ENCODE measurements at places on chromosomes 7 and 10. TPM values are rescaled to one million over a fixed set of nuclear protein-coding genes. Genes with fewer than 3 reads are reported as not detected.

The DPY19L1 gene
- 35.8 TPM for total RNA-seq

GRCh38 chr7:134891696-134892678 lies 94.3 kb upstream of the AGBL3 start:
- no peak for DNase-seq

The SPDYE17 gene
- not detected for total RNA-seq

DNA sequence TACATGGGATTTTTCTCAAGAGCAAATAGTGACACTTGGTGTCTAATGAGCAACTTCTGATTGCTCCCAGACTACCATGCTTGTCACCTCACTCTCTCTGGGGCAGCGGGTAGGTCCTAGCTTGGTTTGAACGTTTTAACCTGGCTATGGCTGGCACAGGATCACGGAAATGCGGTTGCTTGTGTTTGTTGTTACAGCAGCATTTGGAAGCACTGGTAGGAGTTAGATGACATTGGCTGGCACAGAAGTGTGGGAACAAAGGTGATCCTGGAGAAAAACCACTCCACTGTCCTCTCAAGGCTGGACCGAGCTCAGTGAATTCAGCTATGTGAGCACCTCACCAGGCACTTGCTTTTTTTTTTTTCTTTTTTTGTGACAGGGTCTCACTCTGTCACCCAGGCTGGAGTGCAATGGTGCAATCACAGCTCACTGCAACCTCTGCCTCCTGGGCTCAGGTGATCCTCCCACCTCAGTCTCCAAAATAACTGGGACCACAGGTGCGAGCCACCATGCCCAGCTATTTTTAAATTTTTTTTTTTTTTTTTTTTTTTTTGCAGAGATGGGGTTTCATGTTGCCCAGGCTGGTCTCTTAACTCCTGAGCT lies 3.5 kb upstream of the PFKFB3 start:
- no peak for DNase-seq

DNA sequence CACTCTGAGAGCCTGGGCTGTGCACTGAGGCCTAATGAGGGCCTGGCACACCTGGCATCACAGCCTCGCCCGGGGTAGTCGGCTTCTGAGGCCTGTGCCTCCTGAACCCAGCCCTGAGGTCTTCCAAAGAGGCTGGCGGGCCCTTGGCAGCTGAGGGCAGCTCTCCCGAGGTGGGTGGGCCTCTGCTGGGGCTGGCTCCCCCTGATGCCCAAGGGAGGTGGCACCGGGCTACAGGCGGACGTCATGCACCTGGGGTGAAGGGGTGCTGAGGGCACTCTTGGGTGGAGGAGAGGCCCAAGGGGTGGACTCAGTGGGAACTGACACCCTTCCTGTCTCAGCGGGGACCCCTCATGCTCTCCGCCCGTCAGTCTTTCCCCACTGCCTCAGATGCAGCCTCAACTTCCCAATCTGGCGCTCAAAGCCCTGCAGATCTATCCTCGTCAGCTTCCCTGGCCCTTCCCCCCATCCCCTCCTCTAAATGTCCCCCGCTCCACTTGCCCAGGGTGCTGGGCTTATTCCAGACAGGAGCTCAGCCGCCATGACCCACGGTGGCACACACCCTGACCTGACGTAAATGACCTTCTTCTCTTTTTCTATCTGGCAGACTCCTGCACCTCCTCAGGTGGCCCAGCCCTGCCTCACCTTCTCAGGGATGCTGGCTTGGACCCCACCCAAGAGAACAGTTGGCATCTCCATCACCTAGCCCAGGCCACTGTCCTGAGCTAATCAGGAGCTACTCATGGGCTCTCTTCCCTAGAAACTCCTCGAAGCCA lies 38.2 kb downstream of the MYL10 start:
- DNase-seq: no peak

- peak; percentile 57 for DNase-seq
Measured at GRCh38 chr10:121680879-121681655, 82.8 kb upstream of the FGFR2 start.

DNA sequence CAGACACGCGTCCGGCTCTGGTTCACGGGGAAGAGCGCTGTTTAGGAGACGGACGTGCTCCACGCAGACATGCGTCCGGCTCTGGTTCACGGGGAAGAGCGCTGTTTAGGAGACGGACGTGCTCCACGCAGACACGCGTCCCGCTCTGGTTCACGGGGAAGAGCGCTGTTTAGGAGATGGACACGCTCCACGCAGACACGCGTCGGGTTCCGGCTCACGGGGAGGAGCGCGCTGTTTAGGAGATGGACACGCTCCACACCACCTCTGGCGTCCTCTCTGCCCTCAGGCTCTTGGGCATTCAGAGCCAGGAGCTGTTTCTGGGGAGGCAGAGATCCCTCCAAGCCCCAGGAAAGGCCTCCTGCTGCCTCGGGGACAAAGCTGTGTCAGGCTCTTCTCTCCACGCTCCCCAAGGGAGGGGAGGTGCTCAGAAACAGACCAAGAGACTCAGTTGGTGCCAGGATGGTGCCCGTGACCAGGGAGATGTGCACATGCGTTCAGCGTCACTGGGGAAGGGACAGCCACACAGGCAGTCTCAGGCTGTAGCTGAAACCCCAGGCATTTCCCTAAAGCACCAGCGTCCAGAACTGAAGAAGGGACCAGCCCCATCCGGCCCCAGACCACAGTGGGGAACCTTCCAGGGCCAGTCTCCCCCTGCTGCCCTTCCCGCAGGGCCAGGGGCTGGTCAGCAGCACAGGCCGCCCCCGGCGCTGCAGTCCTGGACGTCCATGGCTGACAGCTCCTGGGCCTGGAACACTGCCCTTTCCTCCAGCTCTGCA lies 175.6 kb downstream of the ELFN1 start:
- DNase-seq: peak; percentile 45

DNA sequence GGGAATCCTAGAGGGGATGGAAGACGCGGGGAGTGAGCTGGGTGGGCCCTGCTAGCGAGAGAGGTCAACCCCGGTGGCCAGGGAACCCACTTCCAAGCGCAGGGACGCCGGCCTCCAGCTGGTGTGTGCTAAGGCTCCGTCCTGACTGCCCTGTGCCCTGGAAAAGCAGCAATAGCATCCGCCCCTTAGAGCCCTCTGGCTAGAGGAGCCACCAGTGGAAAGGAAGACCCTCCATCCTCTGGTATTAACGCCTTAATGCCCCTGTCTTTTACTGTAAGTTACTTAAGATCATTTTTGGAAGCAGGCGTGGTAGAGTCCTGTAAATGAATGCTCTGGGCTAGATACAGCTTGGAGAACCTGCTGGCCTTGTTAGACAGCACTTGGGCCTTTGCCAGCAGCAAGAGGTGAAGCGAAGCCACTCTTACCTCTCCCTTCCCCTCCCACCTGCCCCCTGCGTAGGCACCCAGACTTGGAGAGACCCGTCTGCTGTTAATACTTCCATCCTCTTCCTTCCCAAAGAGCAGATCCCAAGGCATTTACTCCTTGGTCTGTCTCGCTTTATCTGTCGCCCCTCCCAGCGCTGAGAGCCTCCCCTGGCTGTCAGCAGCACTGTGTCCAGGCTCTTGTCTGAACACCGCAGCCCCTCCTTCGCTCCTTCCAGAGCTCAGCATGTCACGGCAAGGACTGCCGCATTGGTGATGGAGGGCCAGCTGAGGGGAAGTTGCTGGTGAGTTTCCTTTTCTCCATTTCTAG lies 4.6 kb downstream of the REPIN1 start:
- DNase-seq: peak; percentile 49

- DNase-seq: peak; percentile 91
Measured at GRCh38 chr7:36473454-36474282, 84.0 kb downstream of the ANLN start.

The DRGX gene
- not detected for total RNA-seq

DNA sequence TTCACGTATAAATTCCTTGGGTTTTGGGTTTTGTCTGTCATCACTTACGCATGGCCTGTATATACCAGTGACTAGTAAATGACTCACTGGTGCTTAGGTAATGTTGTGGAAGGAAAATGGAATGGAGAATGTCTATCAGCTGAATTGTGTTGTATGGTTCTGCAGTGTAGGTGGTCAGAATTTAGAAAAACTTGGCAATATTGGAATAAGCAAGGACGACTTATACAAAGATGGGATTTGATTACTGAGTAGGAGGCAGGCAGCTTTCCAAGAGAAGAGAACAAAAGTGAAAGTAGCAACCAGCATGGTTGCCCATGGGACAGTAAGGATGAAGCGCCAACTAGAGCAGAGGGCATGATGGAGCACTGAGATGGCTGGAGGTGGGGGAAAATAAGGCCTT lies 168.6 kb upstream of the CSTF2T start:
- no peak for DNase-seq

The CPA1 gene
- total RNA-seq: not detected

DNA sequence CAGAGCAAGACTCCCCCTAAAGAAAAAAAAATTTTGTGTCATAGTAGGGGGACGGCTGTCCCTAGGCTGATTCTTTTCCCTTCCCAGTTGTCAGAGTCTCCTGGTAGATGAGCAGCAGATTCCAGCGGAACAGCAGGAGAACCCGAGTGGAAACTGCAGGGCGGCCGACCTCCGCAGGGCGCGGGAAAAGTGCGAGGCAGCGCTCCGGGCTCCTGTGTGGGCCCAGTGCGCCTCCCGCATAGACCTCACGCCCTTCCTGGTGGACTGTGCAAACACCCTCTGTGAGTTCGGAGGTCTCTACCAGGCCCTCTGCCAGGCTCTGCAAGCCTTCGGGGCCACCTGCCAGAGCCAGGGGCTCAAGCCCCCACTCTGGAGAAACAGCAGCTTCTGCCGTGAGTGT lies 46.0 kb downstream of the ZAN start:
- DNase-seq: no peak

The VOPP1 gene
- total RNA-seq: 53.6 TPM

The MUC12 gene
- total RNA-seq: 5.9 TPM

The ENO4 gene
- 1.1 TPM for total RNA-seq

GRCh38 chr10:125015356-125015944 lies 73.5 kb downstream of the ZRANB1 start:
- no peak for DNase-seq

- DNase-seq: no peak
Measured at GRCh38 chr7:36736090-36736898, 12.0 kb upstream of the AOAH start.

DNA sequence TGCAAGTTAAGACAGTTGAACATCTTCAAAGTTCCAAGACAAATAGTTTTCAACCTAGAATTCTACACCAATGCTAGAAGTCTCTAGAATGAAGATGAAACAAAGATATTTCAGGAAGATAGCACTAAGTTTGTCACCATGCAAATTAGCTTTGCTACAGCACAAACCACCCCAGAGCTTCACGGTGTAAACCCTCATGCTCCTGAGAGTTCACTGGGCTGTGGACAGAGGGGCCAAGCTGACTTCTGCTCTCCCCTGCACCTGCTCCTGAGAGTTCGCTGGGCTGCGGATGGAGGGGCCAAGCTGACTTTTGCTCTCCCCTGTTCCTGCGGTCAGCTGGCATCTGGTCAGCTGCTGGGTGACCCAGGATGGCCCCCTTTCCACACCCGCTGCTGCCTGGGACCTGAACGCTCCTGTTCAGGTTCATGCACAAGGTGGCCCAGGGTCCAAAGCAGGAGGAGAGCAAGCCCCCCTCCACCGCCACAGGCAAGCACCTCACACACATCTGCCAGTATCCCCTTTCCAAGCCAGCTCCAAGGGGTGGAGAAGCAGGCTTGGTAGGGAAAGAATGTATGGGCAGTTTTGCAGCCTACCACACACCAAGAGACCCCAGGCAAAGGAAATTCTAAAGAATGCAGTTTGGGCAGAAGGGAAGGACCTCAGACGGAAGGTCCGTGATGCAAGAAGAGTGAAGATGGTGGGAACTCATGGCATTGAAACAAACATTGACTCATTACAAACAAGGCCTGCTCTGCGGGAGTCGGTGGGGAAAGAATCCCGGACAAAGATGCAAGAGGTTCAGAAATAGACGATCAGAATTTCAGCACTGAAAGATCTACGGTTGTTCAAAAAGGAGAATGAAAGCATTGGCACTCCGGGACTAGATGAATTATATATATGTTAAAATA lies 137.8 kb upstream of the PPP2R2D start:
- DNase-seq: no peak

DNA sequence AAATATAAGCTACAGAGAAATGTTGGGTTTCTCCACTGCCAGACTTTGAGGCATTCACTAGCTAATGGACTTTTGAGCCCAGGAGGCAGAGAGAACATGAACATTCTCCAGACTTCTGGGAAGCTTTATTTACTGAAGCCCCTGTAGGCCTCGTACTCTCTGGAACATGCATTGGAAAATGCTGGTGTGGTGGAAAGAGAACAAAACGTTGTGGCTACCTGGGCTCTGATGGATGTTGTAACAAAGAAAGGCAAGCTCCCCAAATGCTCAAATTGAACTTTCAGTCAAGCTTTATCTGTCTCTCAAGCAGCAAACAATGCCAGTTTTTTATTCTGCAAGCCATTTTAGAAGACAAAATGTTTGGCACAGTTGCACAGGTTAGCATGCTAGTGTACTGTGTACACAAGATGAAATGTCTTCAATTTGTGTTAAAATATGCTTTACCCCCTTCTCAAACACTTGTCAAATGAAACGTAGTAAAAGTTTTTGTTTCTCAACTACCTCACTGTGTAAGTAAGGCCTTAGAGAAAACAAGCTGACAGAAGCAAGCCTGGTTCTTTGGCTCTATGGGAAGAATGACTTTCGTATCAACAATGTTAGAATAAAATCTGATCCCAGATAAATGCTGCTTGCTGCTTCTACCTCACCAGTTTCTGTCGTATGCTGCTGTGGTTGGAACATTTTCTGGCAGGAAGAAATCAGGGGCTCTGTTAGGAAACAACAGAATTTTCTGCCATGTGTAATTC lies 71.0 kb upstream of the CC2D2B start:
- no peak for DNase-seq

The KAZALD1 gene
- 5.2 TPM for total RNA-seq

The EGFR gene
- total RNA-seq: 4.2 TPM

The TRPV5 gene
- total RNA-seq: 0.42 TPM

GRCh38 chr7:94529516-94529915 lies 19.9 kb downstream of the CASD1 start:
- DNase-seq: no peak

DNA sequence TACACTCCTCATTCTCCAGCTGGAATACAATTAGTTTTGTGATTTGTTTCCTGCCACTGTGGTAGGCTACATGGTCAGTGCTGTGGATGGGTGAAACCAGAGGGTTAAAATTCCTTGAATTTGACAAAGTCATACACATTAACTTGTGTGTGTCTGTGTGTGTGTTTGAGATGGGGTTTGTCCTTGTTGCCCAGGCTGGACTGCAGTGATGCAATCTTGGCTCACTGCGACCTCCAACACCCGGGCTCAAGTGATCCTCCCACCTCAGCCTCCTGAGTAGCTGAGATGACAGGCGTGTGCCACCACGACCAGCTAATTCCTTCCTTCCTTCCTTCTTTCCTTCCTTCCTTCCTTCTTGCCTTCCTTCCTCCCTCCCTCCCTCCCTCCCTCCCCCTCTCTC lies 24.8 kb upstream of the GIMAP8 start:
- DNase-seq: no peak

Measured in endodermal cell (in vitro differentiated cells).